AG09319 (cell line): ENCODE measurements at places on chromosomes 6 and 20.
A peak's percentile ranks its signal among the peaks of the same experiment; 100 is the strongest.

- DNase-seq = no peak
These were observed 49.1 kb downstream of the MAP3K7 start for GRCh38 chr6:90537723-90538258.

DNA sequence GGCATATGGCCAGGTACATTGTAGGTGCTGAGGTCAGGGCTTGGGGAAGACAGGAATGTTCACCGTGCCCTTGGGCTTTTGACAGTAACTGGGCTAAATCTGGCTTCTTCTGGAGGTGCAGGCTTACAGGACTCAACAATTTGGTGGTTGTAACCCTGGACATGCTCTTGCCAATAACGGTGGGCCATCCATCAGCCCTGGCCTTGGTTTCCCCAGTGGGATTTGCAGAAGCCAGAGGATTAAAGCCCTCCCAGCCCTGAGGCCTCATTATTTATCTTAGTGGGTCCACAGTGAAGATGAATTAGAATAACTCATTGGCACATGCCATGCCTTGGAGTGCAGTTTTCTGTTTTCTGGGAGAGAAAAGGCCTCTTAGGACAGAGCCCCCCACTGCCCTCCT is 44.0 kb downstream of the TOX2 start:
- no peak for DNase-seq

DNA sequence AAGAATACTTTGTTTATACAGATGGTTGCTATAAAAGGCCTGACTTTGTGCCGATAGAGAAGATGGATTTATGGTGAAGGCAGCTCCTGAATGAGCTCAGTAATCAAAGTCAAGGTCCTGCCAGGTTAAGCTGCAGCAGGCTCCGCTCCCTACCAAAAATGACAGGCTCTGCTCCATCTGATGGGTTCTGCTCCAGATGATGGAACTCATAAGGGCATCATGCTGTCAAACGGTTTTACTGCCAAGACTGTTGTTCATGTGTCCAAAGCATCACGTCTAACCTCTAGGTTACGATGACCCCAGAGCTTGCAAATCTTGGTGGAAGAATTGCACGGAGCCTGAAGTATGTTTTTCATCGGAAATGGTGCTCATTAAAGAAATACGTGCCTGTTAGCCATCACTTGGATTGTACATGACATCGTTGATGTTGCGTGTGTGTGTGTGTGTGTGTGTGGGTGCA is 19.2 kb upstream of the PTGIS start:
- DNase-seq = peak; percentile 82

- no peak for DNase-seq
These were observed 388.2 kb downstream of the TBC1D32 start for GRCh38 chr6:120945905-120946594.

DNA sequence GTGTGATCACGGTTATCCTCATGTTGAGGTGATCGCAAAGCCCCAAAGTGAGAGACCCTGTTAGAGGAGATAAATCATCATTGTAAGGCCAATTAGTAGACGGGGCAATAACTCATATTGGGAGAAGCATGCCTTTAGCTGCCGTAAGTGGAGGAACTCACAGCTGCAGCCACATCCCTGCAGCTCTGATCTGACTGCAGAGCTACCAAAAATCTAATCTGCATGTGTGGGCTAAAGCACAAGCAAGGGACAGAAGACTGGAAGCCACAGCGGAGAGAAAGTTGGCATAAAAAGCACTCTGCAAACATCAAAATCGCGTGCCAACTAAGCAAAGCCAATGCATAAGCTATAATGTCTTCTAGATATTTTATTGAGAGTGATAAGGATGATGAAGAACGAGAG is 79.8 kb downstream of the TBC1D7 start:
- DNase-seq = no peak

GRCh38 chr6:106530502-106530901 is 98.8 kb downstream of the RTN4IP1 start:
- no peak for DNase-seq

DNA sequence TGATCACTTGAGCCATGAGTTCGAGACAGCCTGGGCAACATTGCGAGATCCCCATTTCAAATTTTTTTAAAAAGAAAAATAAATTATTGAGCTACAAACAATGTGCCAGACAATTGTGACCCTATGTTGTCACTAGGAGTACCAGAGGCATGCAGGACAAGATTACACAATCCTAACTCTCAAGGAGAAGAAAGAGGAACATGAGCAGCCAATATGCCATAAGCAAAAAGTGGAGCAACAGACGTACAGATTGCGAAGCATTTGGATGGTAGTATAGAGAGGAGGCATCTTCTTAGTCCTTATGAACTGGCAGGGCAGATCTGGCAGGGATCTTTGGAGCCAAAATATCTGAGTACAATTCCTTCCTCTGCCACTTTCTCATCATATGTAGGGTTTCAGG is 156.4 kb downstream of the OR2B2 start:
- no peak for DNase-seq

GRCh38 chr6:55064711-55065420 is 109.4 kb upstream of the HCRTR2 start:
- no peak for DNase-seq

GRCh38 chr6:14711056-14711703 is 534.7 kb upstream of the JARID2 start:
- no peak for DNase-seq

- no peak for DNase-seq
These were observed 87.8 kb downstream of the SLC22A3 start for GRCh38 chr6:160435935-160436334.

- DNase-seq = no peak
These were observed 184.2 kb downstream of the DHX35 start for GRCh38 chr20:39146394-39146793.

GRCh38 chr6:36335465-36336207 is 1.1 kb downstream of the BNIP5 start:
- DNase-seq = no peak

DNA sequence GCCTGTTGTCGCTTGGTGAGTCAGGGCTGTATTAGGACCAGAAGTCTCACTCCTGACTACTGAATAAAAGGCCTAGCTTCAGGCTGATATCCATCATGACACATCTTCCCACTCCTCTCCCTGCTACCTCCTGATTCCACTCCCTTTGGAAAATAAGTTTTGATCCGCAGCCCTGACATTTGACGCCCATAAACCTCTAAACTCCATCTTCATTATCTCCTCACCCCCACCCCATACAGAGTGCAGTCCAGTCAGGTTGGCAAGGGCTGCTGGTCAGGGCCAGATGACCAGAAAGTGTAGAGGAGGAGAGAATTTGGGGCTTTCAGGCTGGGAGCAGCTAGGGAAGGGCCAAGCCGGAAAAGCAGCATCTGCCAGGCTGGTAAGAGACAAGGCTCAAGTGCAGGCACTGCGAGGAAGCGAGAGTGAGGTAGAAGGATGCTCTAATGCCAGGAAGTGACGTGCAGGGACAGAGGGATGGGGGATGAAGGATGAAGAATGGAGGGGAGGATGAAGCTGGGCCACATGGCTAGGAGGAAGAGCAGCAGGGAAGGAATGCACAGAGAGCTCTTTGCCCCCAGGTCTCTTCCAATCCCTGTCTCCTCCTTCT is 1.2 kb downstream of the GGT7 start:
- no peak for DNase-seq

GRCh38 chr6:157050537-157051265 is 272.6 kb downstream of the TMEM242 start:
- no peak for DNase-seq

- DNase-seq = no peak
These were observed 3.0 kb upstream of the GRM4 start for GRCh38 chr6:34148631-34149451.
